Esophagus muscularis mucosa (tissue), 4 donors: ENCODE measurements at places on chromosomes 6 and 20.
A peak's percentile ranks its signal among the peaks of the same experiment; 100 is the strongest.

GRCh38 chr6:25987845-25988244 is 25.2 kb downstream of the TRIM38 start:
- no peak for DNase-seq

GRCh38 chr20:22285555-22285954 is 298.8 kb downstream of the FOXA2 start:
- DNase-seq = no peak

DNA sequence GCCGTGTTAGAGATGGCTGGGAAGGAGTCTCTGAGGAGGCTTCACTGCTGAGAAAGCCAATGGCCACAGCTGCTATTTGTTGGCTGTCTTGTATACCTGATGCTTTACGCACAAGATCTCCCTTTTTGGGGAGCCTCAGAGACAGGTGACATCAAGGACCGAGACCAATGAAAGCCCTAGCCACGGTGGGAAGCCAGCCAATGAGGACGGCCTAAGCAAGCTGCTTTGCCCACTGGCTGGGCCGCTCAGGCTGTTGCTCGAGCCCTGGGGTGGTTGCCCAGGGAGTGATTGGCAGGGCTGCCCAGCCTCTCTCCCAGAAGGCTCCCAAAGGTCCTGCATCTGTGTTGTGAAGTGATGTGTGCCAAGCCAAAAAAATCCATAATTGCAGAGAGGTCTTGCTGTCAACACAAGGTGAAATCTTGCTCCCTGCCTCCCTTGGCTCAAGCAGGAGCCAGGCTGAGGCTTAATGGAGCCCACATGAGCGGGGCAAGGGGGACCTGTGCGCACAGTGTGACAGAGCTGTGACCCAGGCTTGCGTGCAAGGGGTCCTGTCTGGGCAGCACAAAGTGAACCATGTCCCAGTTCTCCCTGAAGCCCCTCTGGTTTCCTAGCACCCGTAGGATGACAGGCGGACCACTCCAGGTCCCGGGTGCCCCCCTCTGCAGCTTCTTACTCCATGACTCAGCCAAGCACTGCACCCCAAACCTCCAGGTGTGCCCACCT is 4.3 kb downstream of the MMP24OS start:
- no peak for DNase-seq

- no peak for DNase-seq
Observed at GRCh38 chr20:845226-845868, 11.8 kb downstream of the FAM110A start.

DNA sequence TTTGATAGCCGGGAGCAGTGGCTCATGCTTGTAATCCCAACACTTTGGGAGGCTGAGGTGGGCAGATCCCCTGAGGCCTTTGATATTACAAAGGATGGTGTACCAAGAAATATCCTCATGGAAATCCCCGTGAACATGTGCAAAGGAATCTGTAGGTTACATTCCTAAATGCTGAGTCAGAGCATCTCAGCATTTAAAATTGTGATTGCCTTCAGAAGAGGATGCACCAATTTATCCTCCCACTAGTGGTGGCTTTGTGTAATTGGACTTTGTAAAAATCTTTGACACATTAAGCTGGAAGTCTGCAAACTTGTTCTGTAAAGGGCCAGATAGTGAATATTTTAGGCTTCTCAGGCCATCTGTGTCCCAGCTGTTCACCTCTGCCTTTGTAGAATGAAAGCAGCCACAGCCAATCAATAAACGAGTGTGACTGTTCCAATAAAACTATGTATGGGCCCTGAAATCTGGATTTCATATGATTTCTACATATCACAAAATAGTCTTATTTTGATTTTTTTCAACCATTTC is 11.8 kb downstream of the TMEM14B start:
- no peak for DNase-seq

DNA sequence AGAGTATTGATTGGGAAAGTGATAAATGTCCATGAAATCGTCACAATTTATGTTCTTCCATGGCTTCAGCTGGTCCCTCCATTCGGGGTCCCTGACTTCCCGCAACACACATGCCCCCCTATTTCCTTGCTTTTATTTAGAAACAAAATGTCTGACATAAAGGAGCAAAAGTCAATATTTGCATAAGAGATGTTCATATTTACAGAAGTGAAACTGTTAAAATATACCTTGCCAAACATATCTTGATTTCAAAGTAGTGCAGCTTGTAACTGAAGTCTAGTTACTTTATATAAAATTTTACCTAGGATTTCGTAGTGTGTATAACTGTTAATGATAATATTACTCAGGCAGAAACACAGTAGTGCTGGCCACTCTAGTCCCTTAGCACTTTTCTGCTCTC is 548.9 kb upstream of the ADGRB3 start:
- DNase-seq = no peak

DNA sequence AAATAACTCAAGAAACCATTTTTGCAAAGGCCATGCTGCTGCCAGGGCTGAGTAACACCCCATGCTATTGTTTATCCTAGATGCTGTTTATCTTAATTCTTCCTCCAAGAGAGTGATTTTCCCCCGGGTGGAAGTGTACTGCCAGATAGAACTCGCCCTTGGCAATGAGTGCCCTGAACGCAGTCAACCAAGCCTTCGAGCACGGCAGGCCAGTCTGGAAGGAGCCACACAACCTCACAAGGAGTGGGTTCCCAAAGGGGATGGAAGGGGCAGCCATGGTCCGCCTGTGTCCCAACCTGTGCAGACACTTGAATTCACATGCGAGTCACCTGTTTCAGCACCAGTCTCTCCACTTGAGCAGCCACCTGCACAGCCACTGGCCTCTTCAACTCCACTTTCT is 31.9 kb downstream of the PNPLA1 start:
- DNase-seq = no peak

DNA sequence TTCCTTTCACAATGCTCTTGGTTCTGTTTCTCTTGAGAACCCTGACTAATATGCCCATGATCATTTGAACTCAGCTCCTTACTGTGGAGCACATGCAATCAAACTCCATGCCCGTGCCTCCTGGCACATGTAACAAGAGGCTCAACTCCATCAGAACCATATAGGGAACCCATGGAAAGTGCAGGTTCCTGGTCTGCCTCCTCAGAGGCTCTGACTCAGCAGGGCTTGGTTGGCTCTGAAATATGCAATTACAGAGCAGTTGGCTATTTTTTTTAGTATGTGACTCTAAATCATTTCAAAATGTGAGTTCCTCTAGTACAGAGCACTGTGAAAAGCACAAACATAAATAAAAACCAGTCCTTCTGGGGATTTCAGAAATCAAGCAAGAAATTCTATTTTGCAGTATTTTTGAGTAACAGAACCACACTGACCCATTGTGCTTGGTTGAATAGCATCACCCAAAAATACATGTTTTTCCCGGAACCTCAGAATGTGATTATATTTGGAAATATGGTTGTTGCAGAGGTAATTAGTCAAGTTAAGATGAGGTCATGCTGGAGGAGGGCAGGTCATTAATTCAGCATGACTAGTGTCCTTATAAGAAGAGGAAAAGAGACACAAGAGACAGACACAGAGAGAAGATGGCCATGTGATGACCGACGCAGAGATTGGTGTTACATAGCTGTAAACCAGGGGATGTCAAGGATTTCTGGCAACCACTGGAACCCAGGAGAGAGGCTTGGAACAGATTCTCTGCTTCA is 13.2 kb upstream of the MAP3K4 start:
- DNase-seq = peak; percentile 77
